ENCODE measurements at places on chromosomes 16 and 17. TPM values are rescaled to one million over a fixed set of nuclear protein-coding genes. Genes with fewer than 3 reads are reported as not detected.

GRCh38 chr17:83183951-83184506 is 104.6 kb downstream of the METRNL start:
- DNase-seq, result no peak

DNA sequence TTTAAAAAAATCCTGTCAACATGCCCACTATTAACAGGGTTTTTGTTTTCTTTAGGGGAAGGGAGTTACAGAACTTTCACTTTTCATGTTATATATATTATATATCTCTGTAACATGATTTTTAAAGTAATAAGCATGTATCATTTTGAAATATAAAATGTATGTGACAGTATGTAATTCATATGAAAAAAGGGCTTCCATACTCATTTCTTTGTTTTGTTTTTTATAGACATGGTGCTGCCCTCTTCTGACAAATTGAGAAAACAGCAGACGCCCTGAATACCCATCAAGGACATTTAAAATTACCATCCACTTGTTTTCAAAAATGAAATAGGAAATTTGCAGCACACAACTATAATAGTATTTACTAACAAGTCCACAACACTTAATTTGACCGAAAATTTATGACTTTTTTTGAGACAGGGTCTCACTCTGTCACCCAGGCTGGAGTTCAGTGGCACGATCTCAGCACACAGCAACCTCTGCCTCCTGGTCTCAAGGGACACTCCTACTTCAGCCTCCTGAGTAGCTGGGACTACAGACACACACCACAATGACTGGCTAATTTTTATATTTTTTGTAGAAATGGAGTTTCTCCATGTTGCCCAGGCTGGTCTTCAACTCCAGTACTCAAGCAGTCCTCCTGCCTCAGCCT is 30.4 kb downstream of the CFDP1 start:
- no peak for DNase-seq

DNA sequence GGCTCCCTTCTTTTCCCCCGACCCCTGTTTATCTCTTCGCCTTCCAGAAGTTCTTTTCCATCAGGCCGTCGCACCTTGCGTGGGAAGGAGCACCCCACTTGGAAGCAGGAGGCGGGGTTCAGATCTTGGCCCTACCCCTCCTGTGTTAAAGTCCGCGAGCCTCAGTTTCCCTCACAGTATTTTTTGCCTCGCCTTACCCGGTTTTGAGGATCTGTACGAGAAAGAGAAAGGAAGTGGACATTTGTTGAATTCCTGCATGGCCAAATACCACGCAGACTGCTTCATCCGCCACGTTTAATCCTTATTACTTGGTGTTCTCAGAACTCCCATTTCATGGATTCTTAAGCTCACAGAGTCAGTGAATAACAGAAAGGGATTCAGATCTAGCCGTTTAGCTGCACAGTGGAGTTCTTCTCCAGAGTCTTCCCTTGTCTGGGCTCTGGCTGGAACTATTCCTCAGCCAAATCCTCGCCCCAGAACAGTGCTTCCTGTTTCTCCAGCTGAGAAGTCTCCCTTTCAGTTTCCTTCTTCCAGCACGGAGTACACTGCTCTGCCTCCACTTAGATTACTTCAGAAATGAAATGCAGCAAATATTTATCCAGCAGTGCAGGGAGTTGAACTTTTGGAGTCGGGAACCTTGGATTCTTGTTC is 590 bp downstream of the TMEM219 start:
- no peak for DNase-seq

DNA sequence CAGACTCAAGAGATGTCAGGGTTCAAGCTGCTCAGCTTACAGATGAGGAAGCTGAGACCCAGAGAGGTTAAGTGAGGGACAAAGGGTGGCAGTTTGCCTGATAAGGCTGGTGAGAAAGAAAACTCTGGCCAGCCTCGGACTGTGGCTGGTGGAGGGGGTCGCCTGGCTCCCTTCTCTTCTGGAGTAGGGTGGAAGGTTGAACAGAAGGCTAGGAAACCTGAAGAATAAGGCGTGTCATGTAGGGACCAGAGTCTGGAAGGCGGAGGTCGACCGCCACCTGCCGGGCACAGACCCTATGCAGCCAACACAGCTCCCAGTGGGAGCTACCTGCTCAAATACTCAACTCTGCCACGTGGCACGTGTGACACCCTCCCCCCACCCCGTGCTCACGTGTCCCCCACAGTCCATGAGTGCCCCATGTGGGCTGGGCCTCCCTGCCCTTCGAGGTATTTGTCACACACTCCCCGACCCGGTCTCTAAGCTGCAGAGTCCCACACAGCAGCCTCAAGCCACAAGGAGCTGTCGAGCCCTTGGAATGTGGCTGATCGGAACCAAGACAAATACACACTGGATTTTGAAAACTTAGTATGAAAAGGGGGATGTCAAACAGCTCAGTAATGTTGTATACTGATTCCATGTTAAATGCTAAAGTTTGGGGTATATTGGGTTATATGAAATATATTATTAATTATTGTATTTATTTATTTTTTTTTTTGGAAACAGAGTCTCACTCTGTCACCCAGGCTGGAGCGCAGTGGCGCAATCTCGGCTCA is 11.8 kb downstream of the HID1 start:
- DNase-seq, result peak; percentile 66

GRCh38 chr17:69960755-69961154 is 114.3 kb upstream of the KCNJ16 start:
- no peak for DNase-seq

DNA sequence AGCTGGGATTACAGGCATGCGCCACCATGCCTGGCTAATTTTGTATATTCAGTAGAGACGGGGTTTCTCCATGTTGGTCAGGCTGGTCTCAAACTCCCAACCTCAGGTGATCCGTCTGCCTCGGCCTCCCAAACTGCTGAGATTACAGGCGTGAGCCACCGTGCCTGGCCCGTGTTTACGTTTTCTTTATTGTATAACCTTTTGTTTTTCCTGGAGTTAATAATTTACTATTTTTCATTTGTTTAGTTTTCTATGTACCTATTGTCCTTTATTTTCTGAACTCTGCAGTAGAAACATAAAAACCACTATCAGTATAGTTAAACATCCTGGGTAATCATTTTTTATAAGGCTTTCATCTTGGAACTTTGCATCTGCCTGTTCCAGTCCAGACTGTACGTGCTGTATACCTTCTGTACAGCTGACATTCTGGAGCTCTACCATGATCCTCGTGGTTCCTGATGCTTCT is 73.6 kb downstream of the PPM1E start:
- no peak for DNase-seq

GRCh38 chr17:77208856-77209255 is 68.1 kb downstream of the SEC14L1 start:
- DNase-seq, result no peak

DNA sequence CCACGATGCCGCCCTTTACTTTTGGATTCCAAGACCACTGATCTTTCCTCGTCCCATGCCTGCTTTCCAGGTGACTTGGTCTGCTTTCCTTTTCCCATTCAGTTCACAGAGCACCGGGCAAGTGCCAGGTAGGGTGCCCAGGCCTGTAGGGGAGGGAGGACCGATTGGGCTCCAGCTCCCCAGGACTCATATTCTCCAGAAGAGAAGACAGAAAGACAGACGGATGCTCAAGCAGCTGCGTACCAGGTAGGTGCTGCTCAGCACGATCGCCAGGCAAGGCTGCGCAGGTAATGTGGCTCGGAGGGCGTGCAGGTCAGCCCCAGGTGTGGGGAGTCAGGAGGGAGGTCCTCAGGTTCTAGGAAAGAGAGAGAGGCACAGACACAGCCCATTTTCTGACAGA is 67.5 kb upstream of the ZNF423 start:
- no peak for DNase-seq

DNA sequence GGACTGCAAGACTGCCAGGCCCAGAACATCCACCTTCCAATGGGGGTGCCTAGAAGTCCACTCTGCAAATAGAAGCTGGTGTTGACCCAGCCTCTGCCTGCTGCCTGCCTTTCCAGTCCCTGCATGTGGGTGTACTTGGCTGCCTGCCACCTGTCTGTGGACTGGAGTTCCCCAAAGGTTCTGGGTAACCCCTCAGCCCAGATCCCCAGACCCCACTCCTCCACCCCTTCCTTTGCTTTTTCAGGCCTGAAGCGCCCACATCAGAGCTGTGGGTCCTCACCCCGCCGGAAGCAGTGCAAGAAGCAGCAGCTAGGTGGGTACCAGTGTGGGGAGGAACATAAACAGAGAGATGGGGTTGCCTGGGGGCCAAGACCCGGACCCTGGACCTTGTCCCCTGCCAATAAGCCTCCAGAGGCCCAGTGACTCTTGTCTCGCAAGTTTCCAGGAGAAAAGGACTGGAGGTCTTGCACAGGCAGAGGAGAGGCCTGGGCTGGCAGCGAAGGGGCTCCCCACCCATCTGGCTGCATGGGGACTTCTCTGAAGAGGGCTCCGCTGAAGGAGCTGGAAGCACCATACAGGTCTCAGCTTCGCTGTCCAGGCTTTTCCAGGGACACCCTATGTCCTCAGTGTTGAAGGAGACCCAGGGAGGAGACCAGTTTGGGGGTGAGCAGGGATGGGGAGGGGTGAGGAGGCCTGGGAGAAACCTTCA is 34.3 kb downstream of the NLRC5 start:
- DNase-seq, result no peak

DNA sequence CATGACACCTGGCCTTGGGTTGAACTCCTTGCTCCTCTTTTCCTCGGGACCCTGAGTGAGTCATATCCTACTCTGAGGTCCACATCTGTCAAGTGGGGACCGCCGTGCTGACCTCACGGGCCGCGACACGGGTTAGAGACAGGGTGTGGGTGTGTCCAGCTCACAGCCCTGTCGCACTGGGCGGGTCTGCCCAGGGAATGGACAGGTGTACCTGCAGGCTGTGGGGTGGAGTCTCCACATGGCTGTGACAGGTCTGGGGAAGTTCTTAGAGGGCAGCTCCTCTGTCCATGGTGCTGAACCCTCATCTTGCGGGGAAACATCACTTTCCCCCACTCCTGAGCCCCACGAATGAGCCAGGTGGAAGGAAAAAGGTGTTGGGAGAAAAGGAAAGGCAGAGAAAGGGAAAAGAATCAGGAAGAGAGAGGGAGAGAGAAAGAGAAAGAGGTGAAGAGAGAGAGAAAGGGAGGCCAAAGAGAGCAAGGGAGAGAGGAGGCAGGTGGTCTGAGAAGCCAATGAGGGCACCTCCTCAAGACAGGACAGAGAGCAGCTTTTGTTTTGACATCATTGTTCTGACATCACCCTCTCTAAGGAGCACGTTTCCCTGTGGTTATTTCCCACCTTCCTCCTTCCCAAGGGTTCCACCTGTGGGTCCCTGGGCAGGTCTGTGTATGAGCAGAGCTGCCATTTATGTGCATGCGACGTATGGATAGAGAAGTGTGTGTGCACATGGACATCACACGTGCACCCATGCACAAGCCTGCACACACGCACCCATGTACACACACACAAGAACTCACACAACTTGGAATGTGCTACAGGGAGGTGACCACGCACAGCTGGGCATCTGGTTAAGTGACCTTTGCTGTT is 32.6 kb upstream of the CBFA2T3 start:
- peak; percentile 72 for DNase-seq

DNA sequence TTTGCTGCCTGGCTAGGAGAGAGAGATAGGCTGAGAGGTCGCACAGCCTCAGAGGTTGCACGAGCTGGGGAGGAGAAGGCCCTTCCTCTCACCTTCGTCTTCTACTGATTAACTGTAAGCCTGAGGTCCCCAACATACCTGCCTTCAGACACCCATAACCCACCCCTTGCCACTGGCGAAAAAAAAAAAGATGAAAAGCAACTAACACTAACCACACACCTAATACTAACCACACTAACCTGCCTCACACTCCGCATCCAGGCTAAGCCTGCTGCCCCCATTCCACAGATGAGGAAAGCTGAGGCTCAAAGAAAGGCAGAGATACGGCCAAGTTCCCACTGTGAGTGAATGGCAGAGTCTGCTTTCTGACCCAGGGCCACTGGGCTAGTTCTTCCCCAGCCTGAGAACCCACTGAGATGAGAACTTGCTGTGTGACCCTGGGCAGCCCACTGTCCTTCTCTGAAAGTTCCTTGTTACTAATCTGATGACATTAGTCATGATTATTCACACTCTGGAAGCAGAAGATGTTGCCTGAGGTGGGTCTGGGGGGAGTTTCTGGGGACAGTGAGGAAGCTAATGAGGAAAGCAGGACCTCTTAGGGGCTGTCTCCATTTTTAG is 4.6 kb downstream of the IL21R start:
- DNase-seq, result peak; percentile 47

The SULT1A1 gene
- total RNA-seq, result 5.7 TPM

The KRTAP4-5 gene
- total RNA-seq, result not detected

The C17orf78 gene
- not detected for total RNA-seq

The PYY gene
- total RNA-seq, result not detected

The EME1 gene
- 3.2 TPM for total RNA-seq

The TPSAB1 gene
- not detected for total RNA-seq

The CES3 gene
- 0.27 TPM for total RNA-seq

The FGF11 gene
- total RNA-seq, result 1.9 TPM

The LRRC36 gene
- not detected for total RNA-seq
